ENCODE measurements at places on chromosomes 16 and 17.

- no peak for DNase-seq
These were observed at the start of gene KRT32 for GRCh38 chr17:41466988-41467387. TSS of gene KRT32 (minus strand) at chr17:41467386. CDS start at chr17:41467325, 61 bp downstream.

GRCh38 chr17:12990041-12990808 is 27.6 kb downstream of the ELAC2 start:
- peak; percentile 20 for DNase-seq

DNA sequence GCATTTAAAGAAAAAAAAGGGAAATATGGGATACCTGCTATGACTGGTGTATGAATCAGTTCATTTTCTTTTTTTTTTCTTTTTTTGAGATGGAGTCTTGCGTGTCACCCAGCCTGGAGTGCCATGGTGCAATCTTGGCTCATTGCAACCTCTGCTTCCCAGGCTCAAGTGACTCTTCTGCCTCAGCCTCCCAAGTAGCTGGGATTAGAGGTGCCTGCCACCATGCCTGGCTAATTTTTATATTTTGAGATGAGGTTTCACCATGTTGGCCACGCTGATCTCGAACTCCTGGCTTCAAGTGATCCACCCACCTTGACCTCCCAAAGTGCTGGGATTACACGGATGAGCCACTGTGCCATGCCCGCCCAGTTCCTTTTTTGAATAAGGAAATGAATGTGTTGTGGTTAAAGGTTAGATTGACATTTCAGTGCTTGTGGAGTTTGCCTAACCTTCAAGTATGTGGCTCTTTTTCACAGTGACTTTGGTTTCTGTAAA is 7.7 kb downstream of the HAPSTR1 start:
- DNase-seq = peak; percentile 83

DNA sequence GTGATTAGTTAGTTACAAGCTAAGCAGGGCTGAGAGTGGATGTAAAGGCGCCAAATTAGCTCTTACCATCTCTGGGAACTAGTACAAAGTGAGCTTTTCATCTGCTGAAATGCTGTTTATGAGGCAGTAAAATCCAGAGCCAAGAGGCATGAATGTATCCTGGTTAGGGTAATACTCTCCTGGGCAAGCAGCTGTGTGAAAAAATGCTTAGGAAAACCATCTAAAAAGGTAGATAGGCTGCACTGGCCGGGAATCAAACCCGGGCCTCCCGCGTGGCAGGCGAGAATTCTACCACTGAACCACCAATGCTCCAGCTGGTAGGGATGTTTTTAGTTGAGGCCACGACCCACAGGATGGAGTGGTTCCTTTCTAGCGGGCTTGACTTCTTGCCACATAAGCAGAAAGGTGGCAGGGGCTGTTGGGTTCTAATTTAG is 23.0 kb downstream of the VAC14 start:
- DNase-seq = no peak

- DNase-seq = peak; percentile 74
These were observed 8.5 kb upstream of the SSTR2 start for GRCh38 chr17:73156166-73156840.

- DNase-seq = no peak
These were observed 89.1 kb upstream of the HS3ST3A1 start for GRCh38 chr17:13690806-13691205.

DNA sequence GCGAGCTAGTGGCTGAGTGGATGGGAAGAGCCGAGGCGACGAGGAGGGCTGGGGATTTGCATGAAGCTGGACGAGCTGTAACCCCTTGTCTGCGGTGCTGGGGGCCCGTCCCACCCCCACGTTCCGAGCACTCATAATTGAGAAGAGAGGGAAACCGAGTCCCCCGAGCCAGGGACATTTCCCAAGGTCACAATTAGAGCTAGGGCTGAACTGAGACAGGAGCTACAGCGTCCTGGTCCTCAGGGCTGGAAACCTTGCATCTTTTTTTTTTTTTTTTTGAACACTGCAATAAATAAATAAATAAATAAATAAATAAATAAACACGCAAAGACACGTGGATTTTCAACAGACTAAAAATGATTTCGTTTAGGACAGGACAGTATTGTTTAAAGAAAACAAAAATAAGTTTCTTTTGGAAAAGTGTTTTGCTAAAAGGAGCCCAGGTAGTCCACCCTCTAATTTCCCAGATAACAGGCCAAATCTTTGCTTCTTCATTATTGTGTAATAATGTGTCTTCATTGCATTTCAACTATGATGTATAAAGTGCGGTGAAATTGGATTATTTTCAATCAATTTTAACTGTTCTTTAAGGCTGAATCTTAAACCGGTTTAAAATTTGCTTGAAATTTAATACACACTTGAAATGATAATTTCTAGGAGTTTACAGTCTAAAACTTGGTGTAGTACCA is 992 bp downstream of the GDPD1 start:
- DNase-seq = no peak

- DNase-seq = no peak
These were observed 6.9 kb downstream of the CYBC1 start for GRCh38 chr17:82443465-82444283.

GRCh38 chr17:17179371-17179827 is 26.7 kb downstream of the PLD6 start:
- no peak for DNase-seq

DNA sequence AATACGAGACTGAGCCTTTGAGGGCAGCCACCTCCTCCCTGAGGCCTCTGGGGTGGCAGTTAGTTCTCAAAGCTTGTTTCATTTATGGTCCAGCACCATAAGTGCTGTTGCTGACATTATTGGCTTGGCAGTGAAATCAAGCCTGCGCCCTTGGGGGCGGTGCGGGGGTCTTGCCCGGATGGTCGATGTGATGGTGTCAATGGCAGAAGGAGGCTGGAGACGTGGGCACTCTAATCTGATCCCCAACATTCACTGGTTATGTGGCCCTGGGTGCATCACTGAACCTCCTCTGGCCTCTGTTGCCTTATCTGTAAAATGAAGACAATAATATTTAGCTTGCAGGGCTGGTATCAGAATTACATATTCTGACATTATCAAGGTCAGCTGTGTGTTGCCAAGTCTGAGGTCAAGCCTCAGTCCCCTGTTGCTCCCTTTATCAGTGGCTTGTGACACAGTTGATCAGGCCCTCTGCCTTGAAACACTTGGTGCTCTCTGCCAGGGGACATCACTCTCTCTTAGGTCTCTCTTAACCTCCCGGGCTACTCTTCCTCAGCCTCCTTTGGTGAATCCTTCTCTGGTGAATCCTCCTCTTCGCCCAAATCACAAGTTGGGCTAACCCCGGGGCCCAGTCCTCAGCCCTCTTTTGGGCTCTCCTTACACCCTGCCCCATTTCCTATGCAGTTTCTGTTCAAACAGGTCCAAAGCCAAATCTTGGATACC is 11.8 kb upstream of the TMEM220 start:
- DNase-seq = no peak

DNA sequence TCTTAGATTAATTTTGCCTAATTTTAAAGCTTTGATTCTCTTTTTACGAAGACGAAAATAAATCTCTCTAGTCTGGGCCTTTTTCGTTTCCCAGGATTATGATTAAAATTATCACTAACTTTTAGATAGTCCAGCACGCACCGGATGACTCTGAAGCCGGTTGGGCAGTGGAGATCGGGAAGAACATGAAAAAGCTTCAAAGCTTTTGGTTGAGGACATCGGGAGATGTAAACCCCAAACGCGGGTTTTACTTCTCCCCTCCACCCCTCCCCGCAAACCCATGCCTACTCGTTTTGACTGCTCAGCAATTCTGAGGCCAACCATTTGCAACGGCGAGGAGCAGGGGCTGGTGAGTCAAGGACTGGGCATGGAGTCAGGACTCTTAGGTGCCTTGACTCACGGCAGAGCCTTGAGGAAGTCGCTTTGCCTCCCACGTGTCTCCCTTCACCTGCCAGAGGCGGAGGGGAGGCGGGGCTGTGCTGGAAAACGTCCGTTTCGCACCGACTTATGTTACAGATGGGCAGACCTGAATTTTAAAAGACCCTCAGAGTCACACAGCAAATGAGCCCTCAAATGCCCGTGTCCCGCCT is 989 bp upstream of the DUSP14 start:
- peak; percentile 96 for DNase-seq

DNA sequence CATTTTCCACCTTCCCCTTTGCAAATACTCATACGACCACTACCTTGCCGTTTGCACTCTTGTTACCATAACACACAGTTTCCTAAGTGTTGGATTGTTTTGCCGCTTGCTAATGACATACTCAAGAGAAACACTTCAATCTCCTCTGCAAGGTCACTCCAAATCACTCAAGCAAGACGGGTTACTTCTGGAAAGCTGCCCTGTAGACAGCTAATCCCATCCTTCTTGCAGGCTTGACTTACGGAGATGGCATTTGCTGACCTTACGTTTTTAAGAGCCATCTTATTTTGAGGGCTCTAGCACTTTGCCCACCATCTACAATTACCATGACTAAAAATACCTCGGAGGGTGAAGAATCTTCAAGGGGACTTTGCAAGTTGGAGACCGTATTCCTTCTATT is 46.2 kb downstream of the MYH3 start:
- DNase-seq = no peak

GRCh38 chr17:37067555-37068111 is 118.9 kb downstream of the AATF start:
- DNase-seq = peak; percentile 66

DNA sequence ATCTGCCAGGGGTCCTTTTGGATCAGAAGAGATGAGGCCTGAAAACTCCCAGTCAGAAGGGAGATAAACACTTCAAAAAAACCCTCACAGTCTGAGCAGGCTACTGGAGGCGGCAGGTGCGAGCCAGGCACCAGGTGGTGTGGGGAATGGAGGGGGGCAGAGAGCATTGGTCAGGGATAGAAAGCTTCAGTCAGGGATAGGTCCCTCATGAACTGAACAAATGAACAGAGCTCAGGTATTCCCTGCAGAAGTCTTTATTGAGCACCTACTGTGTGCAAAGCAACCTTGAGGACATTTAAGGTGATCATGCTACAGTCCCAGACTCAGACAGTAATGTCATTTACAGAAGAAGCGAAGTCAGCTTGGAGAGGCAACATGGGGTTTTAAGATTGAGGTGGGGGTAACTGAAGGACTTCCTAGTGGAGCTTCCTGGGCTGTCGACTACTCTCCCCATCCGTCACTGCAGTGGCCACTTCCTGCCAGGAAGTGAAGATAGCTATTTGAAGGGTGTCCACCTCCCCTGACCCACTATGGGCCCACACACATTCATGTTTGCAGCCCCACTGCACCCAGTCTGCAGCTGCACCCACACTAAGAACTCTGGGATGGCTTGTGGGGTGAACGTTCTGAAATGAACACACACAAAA is 3.2 kb downstream of the KIFC3 start:
- DNase-seq = no peak

GRCh38 chr16:14155572-14156190 is 84.6 kb downstream of the MRTFB start:
- DNase-seq = no peak
